ENCODE measurements at places on chromosomes 7 and 10.

DNA sequence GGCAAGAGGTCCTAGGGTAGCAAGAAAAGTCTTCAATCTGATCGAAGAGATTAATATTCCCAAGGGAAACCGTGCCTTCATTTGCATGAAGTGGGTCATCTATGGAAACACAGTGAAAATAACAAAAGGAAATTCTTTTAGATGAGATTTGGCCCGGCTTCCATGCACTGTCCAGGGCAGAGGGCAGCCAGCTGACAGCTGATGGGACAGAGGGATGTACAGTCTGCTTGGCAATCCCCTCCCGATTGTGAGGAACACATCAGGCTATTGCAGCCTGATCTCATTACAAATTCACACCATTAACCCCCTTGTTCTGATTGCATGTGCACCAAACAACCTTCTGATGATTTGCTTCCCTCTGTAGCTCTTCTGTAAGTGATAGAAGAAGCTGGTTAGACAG, 105.3 kb downstream of the FRMD4A start:
- DNase-seq, result no peak

GRCh38 chr7:33039903-33040292, 22.7 kb downstream of the NT5C3A start:
- DNase-seq, result no peak

DNA sequence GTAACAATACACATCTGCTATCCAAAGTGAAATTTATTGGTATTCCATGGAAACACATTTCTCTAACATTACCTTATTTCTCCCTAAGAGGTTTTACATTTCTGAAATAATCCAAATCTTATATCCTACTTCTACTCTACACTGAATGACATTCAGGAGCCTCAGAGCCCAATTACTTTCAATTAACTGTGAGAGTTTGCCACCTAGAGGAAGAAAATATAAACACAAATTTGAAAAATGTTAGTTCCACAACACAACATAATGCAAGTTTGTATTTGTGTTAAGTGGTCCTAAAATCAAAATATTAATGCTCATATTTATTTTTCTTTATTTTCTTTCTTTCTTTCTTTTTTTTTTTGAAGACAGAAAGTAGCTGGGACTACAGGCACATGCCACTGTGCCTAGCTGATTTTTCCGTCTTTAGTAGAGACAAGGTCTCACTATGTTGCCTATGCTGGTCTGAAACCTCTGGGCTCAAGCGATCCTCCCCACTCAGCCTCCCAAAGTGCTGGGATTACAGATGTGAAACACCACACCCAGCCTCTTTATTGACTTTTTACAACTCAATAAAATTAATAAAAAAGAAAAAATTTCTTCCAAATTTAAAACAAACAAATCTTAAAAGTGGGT, 46.0 kb downstream of the ATAD1 start:
- DNase-seq, result peak; percentile 54

- DNase-seq, result no peak
Measured at GRCh38 chr10:103969436-103969835, 2.5 kb downstream of the SLK start.

GRCh38 chr10:13053794-13054462, 46.0 kb upstream of the OPTN start:
- DNase-seq, result no peak

DNA sequence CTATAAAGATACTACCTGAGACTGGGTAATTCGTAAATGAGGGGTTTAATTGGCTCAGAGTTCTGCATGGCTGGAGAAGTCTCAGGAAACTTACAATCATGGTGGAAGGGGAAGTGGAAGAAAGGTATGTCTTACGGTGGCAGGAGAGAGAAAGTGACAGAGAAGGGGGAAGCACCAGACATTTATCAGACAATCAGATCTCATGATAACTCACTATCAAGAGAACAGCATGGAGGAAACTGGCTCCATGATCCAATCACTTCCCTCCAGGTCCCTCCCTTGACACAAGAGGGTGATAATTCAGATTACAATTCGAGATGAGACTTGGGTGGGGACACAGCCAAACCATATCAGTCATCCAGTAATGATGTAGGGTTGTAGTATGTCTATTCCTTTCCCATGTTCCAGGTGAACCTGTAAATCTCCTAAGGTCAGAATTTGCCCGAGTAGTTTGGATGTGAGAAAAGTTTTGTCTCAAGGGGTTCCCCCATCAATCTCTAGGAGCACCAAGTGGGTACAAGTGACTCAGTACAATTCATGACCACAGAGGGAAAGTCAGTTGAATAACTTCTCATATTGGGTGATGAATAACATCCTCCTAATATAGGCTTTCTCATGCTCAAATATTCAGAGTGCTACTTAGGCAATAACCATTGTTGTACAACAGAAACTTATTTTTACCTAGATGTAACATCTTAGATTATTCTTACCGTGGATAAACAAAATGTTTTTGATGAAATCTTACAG, 39.7 kb upstream of the MTPN start:
- DNase-seq, result no peak

GRCh38 chr7:140062118-140062527, 628 bp downstream of the PARP12 start:
- DNase-seq, result peak; percentile 78

DNA sequence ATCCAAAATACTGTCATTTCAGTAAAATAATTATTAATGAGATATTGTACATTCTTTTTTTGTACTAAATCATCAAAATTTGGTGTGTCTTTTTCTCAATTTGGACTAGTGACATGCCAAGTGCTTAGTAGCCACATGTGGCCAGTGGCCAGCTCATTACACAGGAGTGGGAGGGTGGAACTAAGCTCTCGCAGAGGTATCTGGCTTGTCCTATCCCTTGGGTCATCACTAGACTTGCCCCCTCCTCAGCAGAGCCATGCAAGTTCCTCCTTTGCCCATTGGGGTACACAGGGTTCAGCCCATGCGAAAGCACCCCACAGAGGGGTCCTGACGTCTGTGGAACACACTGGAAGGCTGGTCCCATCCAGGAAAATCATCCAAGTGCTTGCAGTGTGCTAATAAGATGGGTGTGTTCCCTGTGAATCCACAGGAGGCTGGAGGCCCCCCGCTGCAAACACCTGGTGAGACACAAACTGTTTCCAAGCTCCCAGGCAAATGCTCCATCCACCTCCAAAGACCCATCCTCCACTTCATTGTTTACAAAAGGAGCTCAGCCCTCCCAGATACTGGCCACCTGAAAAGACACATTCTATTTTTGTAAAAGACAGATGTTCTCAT, 1.3 kb downstream of the ARHGAP22 start:
- no peak for DNase-seq

DNA sequence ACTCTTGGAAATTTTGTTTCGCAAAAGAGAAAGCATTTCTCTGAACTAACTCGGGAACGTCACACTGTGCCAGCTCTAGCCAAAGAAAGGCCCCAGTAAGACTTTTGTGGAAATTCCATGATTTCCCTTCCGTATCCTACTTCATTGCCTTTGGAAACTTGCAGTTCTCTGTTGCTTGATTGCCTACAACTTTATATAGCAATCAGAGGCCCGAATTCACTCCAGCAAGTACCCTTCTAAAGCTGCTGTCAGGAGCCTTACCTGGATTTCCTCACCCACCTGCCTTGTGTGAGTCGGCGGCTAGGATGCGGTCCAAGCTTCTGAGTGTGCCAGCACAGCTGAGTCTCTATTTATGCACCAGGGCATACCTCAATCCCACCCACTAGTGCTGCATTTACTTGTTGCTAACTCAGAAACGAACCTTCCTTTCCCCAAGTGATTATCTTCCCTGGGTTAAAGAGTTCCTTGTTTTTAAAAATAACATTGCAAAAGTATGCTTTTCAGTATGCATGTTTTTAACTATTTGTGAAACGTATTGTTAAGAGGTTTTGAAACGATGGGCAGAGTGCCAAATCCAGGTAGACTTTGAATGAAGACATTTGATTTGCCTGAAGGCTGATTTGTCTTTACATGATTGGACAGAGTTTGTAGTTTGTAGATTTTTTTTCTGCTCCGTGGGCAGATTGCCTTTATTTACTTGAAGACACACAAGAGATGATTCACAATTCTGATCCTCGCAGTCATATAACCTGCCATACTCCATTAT, at the start of gene AGR2:
Gene AGR2 (minus strand): TSS at position 326 of the 766 bp plus-strand sequence. CDS start 3,203 bp downstream, outside the sequence.
- no peak for DNase-seq

DNA sequence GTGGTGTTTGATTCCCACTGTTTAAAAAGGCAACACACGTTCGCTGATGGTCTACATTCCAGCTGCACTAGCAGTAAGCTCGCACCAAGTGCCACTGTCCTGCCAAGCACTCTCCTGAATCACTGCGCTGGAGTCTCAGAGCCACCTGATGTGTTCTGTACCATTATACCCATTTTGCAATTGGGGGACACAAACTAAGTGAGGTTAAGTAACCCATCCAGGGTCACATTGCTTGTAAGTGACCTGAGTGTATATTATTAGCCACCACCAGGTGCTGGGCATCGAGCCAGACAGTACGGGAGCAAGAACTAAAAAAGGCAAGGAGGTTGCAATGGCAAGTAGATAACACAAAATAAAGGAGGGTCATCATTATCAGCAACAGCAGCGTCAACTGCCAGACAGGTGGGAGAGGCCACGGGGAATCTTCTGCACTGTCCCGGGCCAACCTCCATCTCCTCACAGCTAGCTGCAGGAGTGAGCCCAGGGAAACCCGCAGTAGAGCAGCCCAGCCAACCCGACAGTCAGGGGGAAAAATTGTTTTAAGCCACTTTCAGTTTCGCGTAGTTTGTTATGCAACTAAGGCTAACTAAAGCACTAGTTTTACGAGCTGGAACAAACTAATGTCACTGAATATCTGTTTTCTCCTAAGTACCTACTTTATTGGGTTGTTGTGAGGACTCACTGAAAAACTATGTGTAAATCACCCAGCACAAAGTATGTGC, 712 bp upstream of the CPVL start:
- peak; percentile 73 for DNase-seq

GRCh38 chr7:101457001-101457750, 94.5 kb downstream of the COL26A1 start:
- DNase-seq, result no peak

GRCh38 chr7:154914996-154915380, 87.9 kb downstream of the PAXIP1 start:
- no peak for DNase-seq

GRCh38 chr7:85237721-85238120, 50.9 kb upstream of the SEMA3D start:
- no peak for DNase-seq

Measured in inflammatory macrophage treated with lipopolysaccharide for 4 hours (primary cell).